ENCODE measurements at places on chromosomes 4 and X. TPM values are rescaled to one million over a fixed set of nuclear protein-coding genes. Genes with fewer than 3 reads are reported as not detected.

The RNF212 gene
- not detected for total RNA-seq

The ALB gene
- not detected for total RNA-seq

The FREM3 gene
- not detected for total RNA-seq

The SCLT1 gene
- total RNA-seq, result 15.7 TPM

The UGT2A2 gene
- not detected for total RNA-seq

The KDR gene
- 0.05 TPM for total RNA-seq

The RENBP gene
- 0.62 TPM for total RNA-seq

The DDX3X gene
- total RNA-seq, result 205 TPM

The DCAF8L2 gene
- not detected for total RNA-seq

The MAGEB2 gene
- total RNA-seq, result not detected

The UGT2B11 gene
- total RNA-seq, result not detected

The RPS6KA6 gene
- total RNA-seq, result not detected

The DKK2 gene
- total RNA-seq, result not detected

The POU3F4 gene
- total RNA-seq, result not detected

The HTT gene
- total RNA-seq, result 17.0 TPM

The TBX22 gene
- not detected for total RNA-seq

The TRPC5OS gene
- total RNA-seq, result not detected

The GDPD2 gene
- total RNA-seq, result 0.12 TPM

The NR0B1 gene
- not detected for total RNA-seq

The SPANXN3 gene
- not detected for total RNA-seq

The REELD1 gene
- not detected for total RNA-seq

The SSX4 gene
- total RNA-seq, result not detected

The LCORL gene
- total RNA-seq, result 14.4 TPM

The NPY2R gene
- total RNA-seq, result not detected

The DUX4 gene
- not detected for total RNA-seq

The ACOT9 gene
- total RNA-seq, result 135 TPM

The GSTCD gene
- 15.1 TPM for total RNA-seq
